Globus pallidus (tissue), 1 donor: ENCODE measurements at places on chromosomes 13 and 19.

DNA sequence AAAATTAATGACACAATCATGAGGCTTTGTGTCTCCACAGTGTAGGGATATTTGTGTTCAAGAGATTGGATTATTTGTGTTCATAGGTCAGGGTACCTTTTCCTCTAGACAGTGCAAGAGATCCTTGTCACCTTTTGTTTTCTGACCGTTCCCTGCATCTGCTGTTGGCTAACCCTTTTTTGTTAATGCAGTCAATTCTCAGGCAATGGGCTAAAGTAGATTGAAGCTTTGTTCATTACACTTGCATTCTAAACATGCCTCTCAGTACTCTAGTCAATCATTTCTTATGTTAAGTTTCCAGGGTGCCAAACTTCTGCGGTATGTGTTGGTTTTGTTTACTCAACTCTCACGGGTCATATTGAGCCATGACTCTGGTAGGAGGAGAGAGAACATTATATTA is 1.8 kb upstream of the MED4 start:
- no peak for DNase-seq

- DNase-seq, result peak; percentile 35
Measured at GRCh38 chr13:40626561-40626960, 39.9 kb downstream of the FOXO1 start.

DNA sequence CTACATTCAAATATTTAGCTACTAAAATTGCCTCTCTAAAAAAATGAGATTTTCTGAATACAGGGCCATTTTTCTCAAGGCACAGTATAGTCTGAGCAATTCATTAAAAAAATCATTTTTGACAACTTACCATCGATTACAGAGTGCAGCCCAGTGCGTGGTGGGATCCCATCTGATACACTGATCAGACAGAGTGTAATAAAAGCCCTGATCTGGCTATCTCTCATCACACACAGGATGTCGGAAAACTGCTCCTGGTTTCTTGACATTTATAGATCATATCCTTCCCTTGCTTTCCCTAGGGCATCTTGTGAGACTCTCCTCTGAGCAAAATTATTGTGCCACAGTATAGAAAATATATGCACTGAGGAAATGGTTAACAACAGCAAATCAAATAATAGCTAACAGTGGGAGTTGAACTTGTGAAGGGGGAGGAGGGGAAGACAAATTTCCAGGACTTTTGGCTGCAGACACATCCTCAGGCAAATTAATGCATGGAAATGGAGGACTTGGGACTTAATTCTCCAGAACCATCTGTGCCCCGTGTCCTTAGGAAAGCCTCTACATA is 28.4 kb upstream of the CNMD start:
- DNase-seq, result no peak

DNA sequence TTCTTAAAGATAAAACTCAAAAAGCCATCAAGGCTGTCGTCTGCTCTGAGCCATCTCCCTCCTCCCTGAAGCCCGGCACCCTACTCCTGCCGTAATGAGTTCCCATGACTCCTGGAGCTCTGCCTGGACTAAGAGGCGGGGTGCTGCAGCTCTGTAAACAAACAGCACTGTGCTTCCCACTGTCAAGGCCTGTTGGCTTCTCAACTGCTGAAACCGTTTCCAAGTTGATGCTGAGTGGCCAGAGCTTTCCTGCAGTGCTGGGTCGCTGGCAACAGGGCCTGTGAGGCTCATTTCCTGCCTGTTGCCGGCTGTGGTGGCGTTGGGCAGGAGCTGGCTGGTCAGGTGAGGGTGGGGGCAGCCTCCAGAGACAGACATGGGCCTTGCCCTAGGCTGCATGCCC is 26.7 kb upstream of the ISYNA1 start:
- peak; percentile 97 for DNase-seq

DNA sequence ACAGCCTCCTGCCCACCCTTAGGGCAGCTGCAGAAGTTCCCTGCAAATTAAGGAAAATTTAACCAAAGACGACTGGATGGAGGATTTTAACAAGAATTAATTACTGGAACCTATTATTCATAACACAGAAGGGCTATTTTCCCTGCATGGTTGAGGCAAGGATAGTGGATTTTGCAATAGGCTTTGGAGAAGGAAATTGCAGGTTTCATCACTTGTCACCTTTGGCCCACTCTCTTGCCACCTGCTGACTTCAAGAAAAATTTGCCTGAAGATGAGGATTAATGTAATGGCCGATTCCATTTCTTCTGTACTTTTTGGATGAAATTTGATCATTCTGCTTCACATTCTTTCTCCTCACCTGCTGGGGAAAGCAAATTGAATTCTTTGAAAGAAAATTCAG is 261.7 kb downstream of the FGF9 start:
- DNase-seq, result no peak

GRCh38 chr13:102814793-102815192 is 15.9 kb downstream of the BIVM start:
- no peak for DNase-seq

DNA sequence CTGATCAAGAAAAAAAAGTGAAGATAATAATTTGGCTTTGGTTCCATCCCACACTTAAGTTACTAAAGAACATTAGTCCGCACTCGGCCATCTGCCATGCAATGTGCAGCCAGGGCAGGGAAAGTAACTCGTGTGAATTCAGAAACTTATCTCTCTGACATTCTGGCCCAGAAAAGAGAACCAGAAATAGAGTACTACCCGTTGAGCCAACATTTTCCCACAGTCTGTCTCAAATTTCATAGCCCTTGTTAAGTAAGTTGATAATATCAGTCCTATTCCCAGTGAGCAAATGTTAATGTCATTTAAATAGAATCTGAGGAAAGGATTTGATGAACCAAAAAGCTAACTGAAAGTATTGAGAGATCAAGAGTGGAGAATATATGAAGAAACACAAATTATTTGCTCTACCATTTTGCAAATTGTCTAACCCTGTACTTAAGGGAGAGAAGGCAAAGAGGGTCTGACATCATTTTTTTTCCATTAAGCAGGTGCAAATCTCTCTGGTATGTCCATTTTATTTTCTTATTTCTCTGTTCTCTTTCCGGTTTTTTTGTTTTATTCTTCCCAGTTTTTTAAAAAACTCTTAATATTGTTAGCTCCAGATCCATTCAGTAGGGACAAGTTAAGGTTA is 156.3 kb downstream of the NDFIP2 start:
- no peak for DNase-seq

DNA sequence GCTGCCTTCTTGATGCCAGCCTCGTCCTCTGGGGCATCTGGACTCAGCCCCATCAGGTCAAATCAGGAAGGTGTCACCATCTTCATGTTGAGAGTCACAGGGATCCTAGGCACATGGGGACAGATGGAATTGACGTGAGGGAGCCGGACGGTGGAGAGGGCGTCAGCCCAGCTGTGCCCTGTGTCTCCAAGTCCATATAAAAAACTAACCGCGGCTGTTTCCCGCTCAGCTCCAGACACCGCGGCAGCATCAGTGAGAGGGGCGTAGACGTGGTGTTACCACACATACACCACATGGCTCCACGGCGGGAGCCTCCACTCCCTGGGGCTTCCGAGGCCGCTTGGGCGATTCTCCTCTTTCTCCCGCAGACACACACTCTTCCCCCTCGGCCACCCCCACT is 5.6 kb upstream of the PRR36 start:
- DNase-seq, result no peak

DNA sequence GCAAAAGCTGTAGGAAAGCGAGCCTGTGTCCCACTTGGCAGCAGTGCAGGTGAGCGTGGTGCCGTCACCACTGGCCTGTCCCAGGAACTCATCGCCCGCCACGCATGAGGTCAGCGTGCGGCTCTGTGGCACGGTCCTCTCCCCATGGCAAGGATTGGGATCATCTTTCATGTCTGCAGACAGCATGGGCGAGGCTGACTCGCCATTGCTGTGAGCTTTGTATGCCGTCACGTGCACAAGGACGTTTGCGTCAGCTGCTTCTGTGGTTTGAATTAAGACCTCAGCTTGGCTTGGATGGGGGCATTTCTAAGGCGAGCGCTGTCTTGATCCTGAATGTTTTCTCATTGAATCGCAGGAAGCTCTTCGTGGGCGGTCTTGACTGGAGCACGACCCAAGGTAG is 9.8 kb downstream of the DAZAP1 start:
- DNase-seq, result no peak

- DNase-seq, result no peak
Measured at GRCh38 chr13:101880581-101880980, 428.1 kb downstream of the ITGBL1 start.

DNA sequence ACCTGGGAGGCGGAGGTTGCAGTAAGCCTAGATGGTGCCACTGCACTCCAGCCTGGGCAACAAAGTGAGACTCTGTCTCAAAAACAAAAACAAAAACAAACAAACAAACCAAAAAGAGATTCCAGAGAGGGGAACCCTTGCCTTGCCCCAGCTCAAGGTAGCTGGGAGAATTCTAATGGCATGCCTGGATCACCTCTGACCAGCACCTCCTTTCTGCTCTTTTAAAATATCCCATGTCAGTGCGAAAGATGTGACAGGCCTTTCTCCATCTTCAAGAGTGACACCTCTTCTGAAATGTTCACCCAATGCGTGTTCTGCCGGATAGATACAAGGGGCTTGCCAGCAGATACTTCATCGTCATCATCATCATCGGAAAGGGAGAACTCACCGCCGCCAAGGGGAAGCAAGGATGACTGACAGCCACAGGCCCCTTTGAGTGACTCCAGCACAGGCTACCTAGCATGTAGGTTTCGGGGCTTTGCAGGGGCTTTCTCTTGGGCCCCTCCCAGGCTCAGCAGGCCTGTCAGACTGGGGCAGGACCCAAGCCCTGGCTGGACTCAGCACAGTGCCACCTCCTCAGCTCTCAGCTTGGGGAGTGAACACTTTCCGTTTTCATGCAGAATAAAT is 18.9 kb upstream of the LRP3 start:
- no peak for DNase-seq
